CD4-positive, CD25-positive, alpha-beta regulatory T cell (primary cell): ENCODE measurements at places on chromosomes 6 and 20.
A peak's percentile ranks its signal among the peaks of the same experiment; 100 is the strongest.

GRCh38 chr6:36962874-36963273, 8.3 kb downstream of the PI16 start:
- peak; percentile 80 for DNase-seq

- DNase-seq, result no peak
Observed at GRCh38 chr6:136987526-136987925, 57.2 kb downstream of the IL20RA start.

DNA sequence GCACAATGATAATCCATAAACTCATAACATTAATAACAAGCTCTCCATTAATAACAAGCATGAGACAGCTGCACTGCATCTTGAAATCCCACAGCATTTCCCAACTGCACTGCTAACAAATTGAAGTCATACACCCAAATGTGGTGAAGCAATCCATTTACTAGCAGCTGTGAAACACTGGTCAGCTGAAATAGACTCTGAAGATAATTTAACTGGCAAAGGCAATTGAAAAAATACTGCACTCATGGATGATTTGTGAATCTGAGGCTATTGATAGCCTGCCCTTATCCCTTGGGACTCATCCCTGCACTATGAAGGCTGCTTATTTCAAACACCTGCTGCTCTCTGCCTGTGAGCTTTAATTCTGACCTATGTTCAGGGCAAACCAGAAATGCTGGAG, 49.1 kb upstream of the PLCB1 start:
- DNase-seq, result no peak

- DNase-seq, result no peak
Observed at GRCh38 chr6:106509420-106510089, 119.7 kb downstream of the RTN4IP1 start.

- DNase-seq, result no peak
Observed at GRCh38 chr20:4026093-4026601, 10.8 kb upstream of the RNF24 start.

- no peak for DNase-seq
Observed at GRCh38 chr6:10719964-10720264, 3.0 kb upstream of the TMEM14C start.

- DNase-seq, result peak; percentile 29
Observed at GRCh38 chr6:57173056-57173885, 1.1 kb downstream of the BAG2 start.

DNA sequence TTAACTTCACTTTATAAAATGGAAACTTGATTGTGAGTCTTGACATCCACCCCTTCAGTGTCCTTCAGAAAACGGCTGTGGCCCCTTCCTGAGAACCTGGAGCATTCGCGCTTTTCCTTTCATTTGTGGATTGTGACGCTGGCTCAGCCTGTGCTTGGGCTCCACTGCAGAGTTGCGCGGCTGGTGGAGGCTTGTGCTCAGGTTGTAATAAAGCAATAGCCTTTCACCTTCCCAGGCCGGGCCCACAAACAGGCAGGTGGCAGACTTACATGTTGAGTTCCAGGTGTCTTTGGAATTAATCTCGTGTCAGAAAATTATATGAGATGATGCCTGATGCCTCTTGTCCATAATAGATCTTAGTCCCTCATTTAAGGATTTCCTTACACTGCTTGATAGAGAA, 199.9 kb downstream of the CDH4 start:
- no peak for DNase-seq

DNA sequence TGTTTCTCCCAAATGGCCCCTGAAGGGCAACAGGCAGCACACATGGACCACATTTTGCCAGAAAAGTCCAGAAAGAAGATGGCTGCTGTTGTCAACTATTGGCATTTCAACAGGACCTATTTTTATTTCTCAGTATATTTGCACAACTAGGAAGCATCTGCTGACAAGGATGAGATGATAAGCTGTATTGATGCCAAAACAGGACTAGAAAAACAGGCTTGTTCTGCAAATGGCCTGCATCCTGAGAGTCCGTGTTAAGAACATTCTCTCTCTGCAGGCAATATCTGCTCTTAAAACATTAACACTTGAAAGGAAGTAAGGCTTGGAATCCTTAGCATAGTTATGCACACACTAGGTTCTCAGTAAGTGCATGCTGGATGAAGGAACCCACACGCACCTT, 283.7 kb downstream of the ESR1 start:
- no peak for DNase-seq

- no peak for DNase-seq
Observed at GRCh38 chr20:3904857-3905256, 15.7 kb downstream of the PANK2 start.

- DNase-seq, result peak; percentile 27
Observed at GRCh38 chr6:29763491-29764289, 40.5 kb downstream of the HLA-F start.

DNA sequence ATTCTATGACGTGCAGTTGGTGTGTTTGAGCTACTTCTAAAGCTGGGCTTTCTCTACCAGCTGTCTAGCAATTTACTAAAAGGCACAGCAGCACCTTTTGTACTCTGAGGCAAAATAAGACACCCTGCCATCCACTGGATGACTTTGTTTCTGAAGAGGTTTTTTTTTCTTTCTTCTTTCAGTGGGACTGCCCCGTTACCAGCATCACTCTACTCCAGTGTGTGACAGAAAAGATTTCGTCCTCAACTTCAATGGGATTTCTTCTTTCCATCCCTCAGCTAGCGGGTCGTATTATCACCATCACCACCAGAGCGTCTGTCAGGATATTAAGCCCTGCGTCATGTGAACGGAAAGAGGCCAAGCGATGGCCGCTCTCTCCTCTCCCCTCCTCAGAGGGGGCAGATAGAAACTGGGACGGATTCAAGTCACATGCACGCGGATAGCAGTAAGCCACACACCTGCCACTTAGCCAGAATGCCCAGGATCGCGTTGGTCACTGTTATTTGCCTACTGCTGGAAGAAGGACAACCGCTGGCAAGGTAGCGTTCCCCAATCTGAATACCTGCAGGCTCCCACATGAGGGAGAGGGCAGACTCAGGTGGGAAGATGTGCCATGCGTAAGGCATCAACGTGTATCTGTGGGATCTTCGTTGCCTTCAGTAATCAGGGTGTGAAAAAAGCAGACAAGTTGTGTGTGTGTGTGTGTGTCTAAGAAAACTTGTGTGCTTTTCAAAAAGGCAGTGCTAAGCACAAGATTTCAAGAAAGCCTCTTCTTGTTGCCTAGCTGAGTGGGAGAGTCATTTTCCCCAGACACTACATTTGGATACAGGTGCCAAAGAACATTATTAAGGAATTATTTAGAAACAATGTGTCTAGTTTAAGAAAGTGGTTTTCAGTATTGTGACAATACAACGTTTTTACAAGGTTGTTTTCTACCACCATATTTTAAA, 5.4 kb downstream of the FOXF2 start:
- no peak for DNase-seq

- DNase-seq, result no peak
Observed at GRCh38 chr6:5986861-5987260, 19.9 kb downstream of the NRN1 start.

DNA sequence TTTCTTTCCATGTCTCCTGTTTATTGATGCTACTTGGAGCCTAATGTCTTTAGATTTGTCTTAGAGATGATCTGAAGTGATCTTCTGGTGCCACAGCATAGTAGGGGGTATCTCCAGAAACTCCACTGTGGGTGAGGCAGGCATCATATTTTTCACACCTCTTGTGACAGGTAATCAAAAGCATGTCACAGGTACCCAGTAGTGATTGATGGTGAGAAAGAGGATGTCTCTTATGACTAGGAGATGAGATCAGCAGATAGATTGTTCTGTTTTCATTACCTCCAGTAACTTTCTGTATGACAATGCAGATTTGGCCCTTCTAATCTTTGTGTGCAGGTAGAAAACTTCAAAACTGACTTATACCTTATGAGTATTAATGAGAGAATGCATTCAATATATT, 13.5 kb downstream of the NCOA7 start:
- peak; percentile 44 for DNase-seq
